ENCODE measurements at places on chromosomes 11 and 22.

DNA sequence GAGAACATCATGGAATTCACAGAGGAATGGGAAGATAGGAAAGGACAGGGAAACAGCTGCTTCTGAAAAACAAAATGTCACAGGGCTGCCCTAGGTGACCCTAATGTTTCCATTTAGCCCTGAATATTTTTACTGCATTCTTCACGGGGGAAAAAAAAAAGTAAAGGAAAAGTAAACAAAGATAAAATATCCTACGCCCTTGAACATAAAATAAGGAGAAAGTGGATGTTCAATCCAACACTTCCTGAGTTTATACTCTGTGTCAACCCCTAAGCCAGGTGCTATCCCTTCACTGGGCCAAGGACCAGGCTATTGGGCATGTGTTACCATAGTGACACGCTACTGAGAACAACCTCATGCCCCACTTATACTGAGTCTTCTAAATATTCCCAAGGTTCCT is 84.7 kb downstream of the FAM76B start:
- no peak for DNase-seq

GRCh38 chr22:25548866-25549464 is 15.5 kb upstream of the GRK3 start:
- DNase-seq: no peak

DNA sequence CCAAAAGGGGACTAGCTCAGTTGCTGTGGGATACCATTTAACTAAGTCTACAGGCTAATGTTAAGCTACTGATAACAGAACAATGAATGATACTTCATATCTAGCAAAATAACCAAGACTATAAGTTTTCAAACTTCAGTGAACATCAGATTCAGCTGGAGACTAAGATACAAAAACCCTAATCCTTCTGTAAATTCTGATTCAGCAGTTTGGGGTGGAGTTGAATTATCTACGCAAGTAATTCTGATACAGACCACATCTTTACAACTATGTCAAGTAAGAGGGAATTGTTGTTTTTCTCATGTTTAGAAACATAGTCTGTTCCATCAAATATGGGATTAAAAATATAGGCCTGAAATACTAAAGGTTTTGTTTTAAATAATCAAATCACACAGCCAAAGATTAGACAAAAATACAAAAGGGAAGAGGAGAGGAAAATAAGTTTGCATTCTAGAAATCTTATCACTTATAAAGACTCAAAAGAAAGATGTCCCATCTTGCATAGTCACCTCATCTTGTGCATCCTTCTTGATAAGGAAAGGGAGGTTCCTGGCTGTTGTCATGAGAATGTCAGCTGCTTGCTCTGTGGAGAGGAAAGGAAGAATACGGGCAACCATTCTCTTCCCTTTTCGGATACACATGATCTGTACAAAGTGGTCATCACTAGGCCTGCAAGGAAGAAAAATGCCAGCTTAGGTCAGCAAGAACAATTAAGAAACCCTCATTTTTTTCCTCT is 21.4 kb downstream of the PATL1 start:
- DNase-seq: no peak

DNA sequence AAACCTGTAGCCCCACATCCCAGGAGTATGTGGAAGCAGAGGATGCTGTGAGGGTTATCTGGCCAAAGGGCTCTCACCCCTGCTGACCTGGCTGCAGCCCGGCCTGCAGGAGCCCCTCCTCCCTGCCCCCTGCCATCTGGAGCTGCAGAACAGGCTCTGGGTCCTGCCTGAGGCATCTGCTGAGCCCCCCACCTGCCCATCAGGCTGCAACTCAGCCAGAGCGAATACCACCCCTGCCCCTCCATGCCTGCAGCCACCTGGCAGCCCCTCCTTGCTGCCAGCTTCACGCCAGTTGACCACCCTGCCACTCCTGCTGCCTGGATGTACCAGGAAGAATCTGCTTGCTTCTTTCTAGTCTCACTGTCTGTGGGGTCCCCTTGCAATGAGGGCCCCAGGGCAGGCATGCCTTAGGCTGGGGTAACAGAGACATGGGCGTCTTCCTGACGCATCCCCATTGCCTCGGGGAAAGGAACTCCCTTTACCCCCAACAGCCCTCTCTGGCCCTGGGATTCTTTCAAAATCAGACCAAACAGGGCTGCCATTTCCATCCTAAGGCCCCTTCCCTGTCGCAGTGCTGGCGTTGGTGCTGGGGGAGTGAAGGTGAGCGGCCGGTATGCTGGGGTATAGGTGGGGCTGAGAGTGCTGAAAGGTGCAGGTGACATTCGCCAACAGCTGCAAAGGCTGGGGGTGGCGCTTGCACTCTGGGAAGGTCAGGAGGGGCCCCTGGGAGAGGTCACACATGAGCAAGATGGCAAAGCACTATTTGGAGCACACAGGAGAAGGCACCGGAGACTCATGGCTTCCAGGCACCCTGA is 1334.6 kb downstream of the TBC1D22A start:
- DNase-seq: no peak

DNA sequence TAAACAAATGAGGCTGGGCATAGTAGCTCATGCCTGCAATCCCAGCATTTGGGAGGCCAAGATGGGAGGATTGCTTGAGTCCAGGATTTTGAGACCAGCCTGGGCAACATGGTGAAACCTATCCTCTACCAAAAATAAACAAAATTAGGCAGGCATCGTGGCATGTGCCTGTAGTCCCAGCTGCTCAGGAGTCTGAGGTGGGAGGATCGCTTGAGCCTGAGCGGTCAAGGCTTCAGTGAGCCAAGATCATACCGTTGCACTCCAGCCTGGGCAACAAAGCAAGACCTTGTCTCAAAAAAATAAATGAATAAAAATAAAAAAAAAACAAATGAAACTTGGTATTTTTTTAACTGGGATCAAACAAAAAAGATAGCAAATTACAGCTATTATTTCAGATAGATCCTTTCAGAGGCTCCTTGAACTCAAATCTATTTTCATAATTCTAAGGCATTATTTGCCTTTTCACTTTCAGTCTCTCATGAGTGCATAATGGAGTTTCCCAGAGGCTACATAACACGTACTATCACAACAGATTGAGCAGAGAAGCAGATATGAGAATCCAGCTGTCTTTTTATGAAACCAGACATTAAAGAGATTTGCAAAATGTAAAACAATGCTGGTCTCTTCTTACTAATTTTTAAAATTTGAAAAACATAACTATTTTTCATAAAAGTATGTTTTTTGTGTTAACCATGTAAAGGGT is 23.1 kb downstream of the DDIAS start:
- DNase-seq: no peak

GRCh38 chr22:20114506-20115475 is 1.1 kb upstream of the RANBP1 start:
- DNase-seq: no peak

GRCh38 chr22:20015971-20016733 is 471 bp downstream of the ARVCF start:
- DNase-seq: no peak

- DNase-seq: no peak
These were observed 24.9 kb downstream of the NADSYN1 start for GRCh38 chr11:71477641-71478527.
